Activated T-helper 17 cell treated with anti-CD3 and anti-CD28 coated beads, Interleukin-2, amount 50 U/mL, for 72 hours (primary cell): ENCODE measurements at places on chromosomes 3 and 15.

GRCh38 chr15:79099692-79100091 lies 9.1 kb upstream of the RASGRF1 start:
- no peak for ATAC-seq

GRCh38 chr3:64685800-64686445 lies 1.9 kb downstream of the ADAMTS9 start:
- no peak for ATAC-seq

- no peak for ATAC-seq
Observed at GRCh38 chr3:30225021-30225420, 381.4 kb upstream of the TGFBR2 start.

DNA sequence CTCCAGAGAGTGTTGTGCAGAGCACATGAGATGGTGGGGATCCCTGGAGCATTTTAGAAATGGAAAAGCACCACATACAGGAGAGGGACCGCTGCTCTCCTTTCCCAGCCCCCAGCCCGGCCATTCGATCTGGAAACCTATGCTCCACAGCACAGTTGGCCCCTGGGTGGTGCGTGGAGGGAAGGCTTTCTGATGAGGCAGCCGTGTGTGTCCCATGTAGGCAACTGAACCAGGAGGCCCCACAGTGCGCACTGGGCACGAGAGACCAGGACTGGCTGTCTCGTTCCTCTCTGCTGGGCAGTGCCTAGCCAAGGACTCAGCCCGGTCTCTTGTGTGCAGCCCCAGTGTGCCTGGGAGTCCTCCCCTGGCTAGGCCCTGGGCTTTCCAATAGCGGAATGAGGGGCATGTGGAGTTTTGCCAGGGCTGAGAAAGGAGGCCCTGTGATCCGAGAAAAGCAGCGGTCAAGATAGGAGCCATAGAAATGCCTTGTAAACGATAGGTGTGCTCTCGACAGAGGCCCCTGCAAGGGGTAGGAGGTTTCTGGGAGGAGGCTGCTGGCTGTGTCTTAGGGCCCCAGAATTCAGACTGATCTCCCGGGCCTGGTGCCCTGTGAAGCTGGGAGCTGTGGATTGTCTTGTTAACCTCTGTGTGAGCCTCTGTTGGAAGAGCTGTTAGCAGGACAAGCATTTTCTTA lies 39.0 kb downstream of the CHDH start:
- no peak for ATAC-seq

DNA sequence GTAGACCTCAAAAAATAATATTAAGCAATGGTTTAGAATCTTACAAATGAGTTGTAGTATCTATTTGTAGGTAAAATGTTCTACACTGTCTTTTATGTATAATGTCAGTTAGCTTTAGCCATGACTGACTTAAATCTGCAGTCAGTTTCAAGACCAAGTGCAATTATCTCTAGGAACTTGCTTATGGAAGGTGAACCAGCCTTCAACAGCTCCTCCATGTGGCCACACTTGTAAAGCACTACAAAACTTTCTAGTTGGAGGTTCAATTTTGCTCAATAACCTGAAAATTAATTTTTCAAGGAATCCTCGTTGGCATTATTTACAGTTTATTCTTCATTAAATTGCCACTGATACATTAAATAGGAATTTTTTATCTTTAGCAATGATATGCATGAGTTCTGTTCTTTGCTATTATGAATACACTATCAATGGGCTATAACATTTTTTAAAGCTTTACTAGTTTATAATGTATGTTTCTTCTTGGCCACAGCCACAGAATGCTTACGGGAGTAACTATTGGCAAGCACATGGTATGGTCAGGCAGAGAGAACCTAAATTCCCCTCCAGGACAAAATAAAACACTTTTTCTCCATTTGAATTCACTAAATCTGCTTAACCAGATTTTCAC lies 315.3 kb upstream of the UBE2E2 start:
- no peak for ATAC-seq

GRCh38 chr15:75327491-75327890 lies 8.4 kb upstream of the COMMD4 start:
- no peak for ATAC-seq

DNA sequence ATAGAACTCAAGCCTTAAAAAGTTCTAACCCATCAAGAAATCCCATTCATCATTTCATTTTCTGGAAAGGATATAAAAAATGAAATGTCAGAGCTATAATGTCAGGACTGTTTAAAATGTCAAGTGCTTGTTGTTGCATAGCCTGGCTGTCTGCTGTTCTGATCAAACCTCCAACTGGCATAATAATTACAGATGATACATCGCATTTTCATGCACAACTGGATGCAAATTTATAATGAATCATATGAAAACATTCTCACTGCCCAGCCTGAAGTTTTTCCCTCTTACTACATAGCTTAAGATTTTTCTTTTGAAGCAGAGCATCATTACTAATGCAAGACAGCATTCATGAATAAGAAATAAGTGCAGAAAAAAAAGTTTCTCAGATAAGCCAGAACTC lies 46.5 kb downstream of the GUCA1C start:
- no peak for ATAC-seq

GRCh38 chr3:33173103-33173502 lies 45.5 kb downstream of the SUSD5 start:
- ATAC-seq: no peak

- no peak for ATAC-seq
Observed at GRCh38 chr3:38311476-38311875, 29.4 kb downstream of the SLC22A14 start.

- peak; percentile 60 for ATAC-seq
Observed at GRCh38 chr3:18334837-18335601, 90.1 kb downstream of the SATB1 start.
